Glomerular endothelial cell (primary cell): ENCODE measurements at places on chromosomes 16 and 17.

GRCh38 chr17:78899361-78900260, 3.4 kb downstream of the CEP295NL start:
- DNase-seq, result no peak

DNA sequence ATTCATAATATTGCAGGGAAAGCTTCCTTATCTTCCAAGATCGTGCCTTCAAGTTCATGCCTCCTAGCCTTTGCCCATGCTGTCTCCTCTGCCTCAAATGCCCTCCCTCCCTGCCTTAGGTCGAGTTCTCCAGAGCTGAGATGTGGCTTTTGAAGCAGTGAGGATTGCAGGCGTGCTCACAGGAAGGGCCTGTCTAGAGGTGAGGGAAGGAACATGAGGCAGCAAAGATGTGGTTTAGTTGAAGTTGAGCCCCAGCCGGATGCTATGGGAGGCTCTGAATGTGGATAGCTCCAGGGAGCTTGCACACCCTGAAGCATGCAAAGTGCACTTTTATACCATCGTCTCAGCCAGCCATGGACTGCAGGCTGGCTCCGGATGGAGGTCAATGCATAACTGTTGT, 754.6 kb upstream of the EEF2KMT start:
- no peak for DNase-seq

GRCh38 chr17:9878786-9879525, 26.1 kb downstream of the RCVRN start:
- DNase-seq, result no peak

DNA sequence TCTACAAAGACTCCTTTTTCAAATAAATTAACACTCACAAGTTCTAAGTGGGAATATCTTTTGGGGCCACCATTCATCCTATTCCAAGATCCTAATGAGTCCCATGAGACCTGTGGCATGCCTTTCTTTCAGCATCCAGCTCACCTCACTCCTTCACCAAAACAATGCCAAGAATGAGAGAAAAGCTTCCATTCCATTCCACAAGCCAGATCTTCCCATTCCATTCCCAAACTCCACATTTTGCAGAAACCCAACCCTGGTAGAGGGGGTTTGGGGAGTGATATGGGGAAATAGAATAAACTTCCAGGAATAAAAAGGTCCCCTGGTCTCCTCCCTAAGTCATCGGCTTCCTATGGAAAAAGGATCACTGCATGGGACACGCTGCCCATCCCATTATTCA, 392.2 kb downstream of the NPIPA8 start:
- no peak for DNase-seq

DNA sequence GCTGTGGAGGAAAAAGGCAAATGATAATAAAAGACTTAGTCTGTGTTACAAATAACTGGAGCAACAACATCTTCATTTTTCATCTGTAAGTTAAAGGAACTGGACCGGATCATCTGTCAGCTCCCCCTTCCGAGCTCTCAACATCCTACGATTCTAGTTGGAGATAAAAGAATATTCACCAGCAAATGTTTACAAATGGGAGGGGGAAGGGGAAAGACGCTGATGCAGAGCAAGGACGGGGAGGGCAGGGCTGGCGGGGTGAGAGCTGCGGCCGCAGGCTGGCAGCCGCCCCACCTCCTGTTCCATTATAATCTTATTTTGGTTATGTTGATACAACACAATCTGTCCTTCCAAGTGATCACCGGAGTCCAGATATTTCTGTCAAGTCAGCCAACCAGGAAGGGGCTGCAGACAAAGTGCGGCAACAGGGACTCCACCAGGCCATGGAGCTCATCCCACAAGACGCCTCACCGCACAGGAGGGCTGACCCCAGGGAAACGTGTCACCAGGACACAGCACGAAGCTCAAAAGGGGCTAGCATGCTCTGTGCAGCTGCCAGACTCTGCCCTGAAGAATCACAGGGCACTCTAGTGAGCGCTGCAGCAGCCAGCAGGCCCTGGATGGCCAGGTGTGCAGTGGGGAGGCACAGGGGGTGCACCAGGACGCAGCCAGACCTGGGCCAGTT, 19.7 kb downstream of the FBXO31 start:
- DNase-seq, result no peak

GRCh38 chr17:82917699-82918345, 78.0 kb upstream of the ZNF750 start:
- no peak for DNase-seq

DNA sequence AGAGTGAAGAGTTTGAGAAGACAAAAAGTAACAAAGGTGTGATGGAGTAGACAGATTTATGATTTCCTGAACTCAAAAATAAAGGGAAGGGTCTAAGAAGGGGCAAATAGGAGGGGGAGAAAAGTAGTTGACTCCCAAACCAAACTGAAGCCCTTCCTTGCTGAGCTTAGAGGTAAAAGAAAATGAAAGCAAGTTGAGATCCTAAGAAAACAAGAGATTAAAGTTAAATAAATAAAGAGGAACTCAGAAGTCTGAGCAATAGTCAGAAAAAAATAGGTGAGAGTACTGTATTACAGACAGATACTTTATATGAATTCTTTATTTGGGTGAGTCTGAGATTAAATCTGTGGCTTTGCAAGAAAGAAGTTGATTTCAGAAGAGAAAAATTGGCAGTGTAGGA, 3.3 kb upstream of the PSMD12 start:
- DNase-seq, result no peak

DNA sequence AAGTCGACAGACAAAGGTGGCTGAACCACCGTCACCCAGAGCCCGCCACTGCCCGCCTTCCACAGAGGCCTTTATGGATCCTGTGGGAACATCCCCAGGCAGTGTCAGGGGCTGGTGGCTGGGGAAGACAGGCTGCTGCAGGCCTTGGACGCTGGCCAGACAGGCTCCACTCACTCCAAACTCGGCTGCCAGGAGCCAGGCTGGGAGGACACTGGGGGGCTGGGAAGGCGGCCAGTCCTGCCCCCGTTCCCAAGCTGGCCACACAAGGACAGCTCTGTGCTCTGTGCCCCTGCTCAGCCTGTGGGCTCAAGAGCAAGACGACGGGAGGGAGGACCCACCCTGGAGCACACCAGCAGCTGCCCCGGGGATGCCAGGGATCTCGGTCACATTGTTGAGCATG, 7.6 kb upstream of the LCAT start:
- no peak for DNase-seq

DNA sequence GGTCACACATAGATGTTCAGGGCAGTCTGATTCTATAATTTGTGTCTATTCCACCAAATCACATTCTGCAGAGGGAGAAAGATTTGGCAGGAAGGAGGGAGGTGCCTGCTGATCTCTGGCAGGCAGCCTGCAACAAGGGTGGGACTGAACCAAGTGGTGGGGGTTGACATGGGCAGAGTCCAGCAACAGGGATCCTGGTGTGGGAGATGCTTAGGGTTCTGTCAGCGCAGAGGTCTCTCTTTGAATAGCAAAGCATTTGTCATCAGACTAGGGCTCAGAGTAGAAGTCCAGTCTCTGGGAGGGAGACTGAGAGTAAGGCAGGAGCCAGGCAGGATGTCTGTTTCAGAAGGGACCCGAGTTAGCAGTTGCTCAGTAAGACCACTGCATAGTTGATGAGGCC, 94.6 kb downstream of the UTP18 start:
- DNase-seq, result no peak

- DNase-seq, result no peak
These were observed 5.0 kb upstream of the CYBA start for GRCh38 chr16:88655733-88656281.
